ENCODE measurements at places on chromosomes 7 and 10. TPM values are rescaled to one million over a fixed set of nuclear protein-coding genes. Genes with fewer than 3 reads are reported as not detected.

The STOX1 gene
- 0.14 TPM for total RNA-seq

The SPDYE16 gene
- total RNA-seq = not detected

The HMX3 gene
- total RNA-seq = not detected

DNA sequence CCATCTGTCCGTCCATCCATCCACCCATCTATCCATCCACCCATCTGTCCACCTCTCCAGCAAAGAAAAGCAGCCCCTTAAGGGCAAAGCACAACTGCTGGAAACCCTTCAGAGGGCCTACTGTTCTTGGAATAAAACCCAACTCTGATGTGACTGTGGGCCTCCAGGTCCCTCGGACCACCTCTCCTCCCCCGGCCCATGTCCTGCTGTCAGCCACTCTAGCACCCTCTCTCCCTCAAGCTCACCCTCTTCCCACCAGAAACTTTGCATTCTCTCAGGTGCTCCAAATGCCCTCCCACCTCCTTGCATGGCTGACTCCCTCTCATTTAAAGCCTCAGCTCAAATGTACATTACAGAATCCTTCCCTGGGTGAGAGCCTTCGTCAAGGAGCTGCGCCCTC lies 110.3 kb downstream of the ARHGAP22 start:
- DNase-seq = no peak

- peak; percentile 33 for DNase-seq
These were observed 569.1 kb downstream of the INHBA start for GRCh38 chr7:41133690-41134299.

DNA sequence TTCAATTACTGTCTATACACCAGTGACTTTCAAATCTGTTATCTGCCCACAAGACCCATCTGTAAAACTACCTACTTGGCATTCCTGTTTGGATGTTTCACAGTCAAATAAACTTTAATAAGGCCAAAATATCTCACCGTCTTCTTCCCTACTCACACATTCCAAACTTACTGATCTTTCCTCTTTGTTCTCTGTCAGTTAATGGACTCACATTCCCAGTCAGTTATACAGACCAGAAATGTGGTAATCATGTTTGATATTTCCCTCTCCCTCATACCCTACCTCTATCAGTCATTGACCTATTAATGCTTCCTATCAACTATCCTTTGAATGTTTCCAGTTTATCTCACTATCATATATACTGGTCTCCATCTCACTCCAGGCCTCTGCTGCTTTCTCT lies 28.5 kb upstream of the HDAC9 start:
- no peak for DNase-seq

GRCh38 chr7:29805886-29806207 lies 461 bp upstream of the WIPF3 start:
- DNase-seq = no peak

Data from right cardiac atrium (tissue), 5 donors.